ENCODE measurements at places on chromosomes 5 and 9.

DNA sequence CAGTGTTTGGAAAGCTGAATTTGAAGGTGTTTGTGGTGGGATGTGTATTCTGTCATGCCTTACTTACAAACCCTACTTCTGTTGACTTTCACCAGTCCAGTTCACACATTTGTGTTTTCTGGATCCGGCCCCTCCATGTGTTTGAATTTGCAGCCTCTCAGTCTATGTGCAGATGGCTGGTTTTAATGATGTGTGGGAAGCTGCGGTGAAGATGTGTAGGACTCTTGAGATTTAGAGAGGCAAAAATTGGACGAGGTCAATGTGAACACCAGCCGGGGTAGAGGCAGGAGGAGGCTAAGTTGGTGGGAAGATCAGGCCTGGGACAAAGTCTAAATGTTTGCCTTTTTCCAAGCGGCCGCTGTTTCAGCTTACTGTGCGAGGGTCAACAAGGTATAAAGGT is 115.4 kb upstream of the KLF9 start:
- no peak for DNase-seq

DNA sequence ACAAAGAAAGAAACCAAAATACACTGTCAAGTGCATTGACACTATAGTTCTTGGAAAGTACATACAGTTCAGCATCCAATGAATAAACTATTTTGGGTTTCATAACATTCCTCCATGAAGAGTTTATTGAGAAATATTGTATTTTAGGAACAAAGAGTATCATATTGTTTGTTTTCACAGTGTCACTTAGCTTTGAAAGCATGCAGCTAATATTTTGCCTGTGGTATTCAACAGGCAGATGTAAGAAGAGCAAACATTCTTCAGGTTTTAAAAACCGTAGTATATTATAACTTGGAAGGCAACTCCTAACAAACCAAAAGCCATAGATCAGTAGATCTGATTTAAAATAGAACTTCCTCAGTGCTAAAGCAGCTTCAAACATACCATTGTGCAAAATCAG is 4.5 kb downstream of the PRELID2 start:
- no peak for DNase-seq

DNA sequence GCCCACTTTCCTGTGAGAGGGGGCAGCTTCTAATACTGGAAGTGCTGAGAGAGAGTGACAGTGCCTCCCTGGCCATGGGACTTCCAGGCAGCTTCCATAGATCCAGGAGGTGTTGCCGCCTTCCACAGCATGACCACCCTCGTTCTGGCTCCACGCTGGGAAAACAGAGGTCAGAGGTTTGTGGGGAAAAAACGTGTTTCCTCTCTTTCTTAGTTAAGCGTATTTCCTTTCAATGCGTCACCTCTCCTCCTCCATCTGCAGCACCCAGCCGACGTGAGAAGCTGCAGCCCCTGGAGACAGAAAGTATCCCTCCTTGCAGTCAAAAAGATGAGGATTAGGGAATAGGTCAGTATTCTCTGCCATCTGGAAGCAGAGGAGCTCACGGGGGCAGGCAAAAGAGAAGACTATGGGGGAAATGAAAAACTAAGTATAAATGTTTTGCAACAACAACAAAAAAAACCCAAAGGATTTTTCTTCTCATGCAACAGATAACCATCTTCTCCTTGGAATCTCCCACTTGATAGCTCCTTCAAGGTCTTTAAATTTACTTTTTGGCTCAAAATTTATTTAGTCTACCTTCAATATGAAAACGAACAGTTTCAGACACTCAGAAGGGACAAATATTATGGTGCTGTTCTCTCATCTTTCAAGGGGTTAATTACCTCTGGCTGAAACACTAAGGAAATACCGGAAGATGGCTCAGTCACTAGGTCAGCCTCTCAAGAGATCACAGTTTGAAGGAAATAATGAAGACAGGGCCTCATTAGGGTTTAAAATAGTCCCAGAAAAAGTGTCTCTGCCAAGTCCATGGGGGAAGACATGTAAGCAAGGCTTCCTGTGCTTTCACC is 38.0 kb downstream of the MTMR12 start:
- no peak for DNase-seq

DNA sequence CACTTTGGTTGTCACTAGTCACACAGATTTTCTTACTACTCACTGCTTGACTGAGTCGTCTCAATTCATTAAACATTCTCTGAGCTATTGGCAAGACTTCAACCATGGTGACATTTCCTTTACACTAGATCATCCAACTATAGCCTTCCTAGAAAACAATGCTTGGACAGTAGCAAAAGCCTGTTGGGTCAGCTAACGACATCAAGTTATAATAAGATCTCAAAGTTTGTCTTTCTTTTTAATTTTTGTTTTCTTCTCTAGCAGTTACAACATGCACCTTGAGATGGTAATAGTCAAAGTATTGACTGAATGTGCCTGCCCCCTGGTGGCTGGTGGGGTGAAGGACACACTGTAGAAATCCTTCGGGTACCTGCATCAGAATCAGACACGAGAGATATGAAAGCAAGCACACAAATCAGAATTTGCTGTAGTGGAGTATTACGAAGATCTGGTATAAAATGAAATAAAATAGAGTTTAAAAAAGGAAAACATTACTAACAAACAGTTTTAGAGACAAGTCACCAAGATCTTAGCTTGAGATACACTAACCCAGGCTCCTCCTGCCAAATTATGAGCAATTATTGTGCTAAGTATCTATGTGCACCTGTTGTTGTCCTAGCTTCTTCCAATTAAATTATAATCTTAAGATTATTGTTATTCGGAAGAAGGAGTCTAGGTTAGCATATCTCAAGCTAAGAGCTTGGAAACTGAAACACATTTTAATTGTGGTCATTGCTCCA is 81.2 kb downstream of the ARL15 start:
- DNase-seq = peak; percentile 44

- DNase-seq = no peak
Observed at GRCh38 chr9:104872656-104873488, 55.1 kb downstream of the ABCA1 start.
